SK-N-DZ (cell line): ENCODE measurements at places on chromosomes 11 and 22.

DNA sequence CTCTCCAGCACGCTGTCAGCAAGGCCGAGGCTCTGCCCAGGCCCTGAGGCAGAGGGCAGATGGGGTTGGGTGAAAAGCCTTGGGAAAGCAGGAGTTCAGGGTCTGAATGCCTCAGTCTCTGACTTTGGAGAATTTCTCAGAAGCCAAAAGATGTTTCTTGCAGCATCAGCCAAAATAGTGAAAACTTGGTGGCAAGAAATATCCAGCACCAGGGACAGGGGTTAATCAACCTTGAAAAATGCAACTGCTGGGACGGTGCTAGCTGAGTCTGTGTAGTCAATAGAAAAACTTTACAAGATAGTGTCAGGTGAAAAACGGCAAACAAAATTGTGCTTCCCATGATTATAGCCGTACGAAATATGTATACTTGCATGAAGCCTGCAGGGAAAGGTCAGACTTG lies 1.4 kb upstream of the ABCC8 start:
- DNase-seq, result no peak

DNA sequence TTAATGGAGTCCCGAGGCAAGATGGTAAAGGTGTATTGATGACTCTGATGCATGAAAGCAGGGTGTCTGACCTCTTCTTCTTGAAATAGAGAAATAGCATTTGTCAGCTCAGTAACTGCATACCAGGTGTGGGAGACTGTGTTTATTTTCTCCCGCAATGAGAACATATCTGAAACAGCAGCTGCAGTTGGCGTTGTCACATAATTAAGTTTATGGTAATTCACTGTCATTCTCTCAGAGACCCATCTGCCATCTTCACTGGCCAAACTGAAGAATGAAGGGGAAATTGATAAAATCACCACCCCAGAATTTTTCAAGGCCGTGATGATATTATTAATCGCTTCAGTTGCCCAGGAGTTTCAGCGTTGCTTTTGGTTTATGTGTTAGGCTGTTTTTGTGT lies 20.1 kb upstream of the MCHR1 start:
- DNase-seq, result peak; percentile 76

- peak; percentile 85 for DNase-seq
These were observed 19.6 kb downstream of the MACROD1 start for GRCh38 chr11:64146036-64146955.

GRCh38 chr22:38220653-38221386 lies 19.0 kb downstream of the MAFF start:
- DNase-seq, result no peak

- DNase-seq, result no peak
These were observed 110.8 kb downstream of the GRIK4 start for GRCh38 chr11:120622189-120622875.

DNA sequence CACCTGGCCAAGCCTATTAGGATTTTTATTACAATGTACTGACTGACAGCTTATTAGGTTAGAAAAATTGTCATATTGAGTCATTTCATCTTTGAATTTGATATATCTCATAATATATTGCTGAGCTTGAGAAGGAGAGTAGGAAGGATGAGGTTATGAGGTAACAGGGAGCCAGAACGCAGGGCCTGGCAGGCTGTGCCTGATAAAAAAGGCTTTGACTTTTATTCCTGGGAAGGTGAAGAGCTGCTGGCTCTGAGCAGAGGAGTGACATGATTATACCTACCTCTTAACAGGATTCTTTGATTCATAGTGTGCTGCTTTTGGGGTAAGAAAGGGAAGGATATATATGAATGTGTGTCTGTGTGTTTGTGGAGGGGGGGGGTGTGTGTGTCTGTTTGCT lies 70.9 kb downstream of the SFI1 start:
- DNase-seq, result no peak

- no peak for DNase-seq
These were observed 213.5 kb downstream of the TENM4 start for GRCh38 chr11:79227308-79227707.

DNA sequence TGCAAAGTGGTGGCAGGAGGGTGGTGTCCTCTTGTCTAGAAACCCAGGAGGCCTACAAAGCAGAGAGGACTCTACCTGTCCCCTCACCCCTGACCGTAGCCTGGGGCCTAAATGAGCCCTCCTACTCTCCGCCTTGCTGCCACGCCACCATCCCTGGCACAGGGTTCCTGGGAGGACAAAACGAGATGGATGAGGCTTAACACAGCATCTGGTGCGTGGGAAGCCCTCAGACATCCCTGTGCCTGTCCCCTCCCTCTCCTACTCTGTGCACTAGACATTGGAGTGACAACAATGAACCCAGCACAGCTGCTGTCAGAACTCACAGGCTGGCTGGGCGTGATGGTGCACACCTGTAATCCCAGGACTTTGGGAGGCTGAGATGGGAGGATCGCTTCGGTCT lies 36.4 kb upstream of the DKK3 start:
- DNase-seq, result no peak

GRCh38 chr22:21102659-21103267 lies 57.0 kb downstream of the LRRC74B start:
- peak; percentile 85 for DNase-seq

DNA sequence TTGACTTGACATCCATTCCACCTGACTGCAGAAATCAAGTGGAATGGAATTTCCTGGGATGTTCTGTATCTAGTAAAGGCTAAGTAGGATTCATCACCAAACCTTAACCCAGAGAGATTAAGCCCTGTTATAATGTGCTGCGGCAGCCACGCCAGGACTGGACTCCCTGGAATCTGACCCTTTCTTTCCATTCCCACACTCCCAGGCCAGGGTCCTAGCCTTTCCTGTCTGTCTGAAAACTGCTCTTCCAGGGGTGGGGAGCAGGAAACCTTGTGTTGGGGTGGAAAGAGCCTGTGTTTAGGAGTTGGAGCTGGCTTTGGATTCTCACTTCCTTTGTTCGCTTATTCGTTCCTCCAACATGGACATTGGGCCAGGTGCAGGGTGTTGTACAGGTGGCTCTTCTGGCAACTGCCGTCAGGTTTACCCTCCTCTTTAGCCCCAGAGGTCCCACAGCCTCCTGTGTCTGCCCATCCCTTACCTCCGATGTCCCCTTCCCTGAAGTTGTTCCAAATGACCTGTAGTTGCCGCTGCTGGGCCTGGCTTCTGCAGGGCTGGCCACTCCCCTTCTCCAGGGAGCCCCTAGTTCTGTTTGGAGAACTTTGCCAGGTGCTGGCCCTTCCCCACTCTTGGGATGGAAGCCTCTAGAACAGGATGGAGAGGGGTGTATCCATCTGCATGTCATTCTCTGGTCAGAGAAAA lies 20.5 kb upstream of the PARVB start:
- DNase-seq, result no peak

DNA sequence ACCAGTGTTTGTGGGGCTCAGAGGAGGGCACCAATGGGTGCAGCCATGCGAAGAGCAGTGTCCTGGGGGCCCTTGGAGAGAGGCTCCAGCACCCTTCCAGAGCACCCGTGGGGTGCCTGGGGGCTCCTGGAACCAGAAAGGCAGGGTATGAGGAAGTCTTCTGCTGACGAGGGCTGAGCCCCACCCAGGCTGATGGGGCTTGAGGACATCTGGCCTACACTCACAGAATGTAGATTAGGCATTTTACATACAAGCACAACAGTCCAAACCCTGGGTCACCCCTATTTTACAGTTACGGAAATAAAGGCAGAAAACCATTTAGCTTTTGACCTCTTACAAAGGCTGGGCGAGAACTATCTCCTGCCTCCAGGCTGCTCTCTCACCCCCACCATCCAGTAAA lies 47.6 kb downstream of the ADAMTS8 start:
- DNase-seq, result no peak

- no peak for DNase-seq
These were observed 3.2 kb upstream of the PIWIL4 start for GRCh38 chr11:94563848-94564467.

DNA sequence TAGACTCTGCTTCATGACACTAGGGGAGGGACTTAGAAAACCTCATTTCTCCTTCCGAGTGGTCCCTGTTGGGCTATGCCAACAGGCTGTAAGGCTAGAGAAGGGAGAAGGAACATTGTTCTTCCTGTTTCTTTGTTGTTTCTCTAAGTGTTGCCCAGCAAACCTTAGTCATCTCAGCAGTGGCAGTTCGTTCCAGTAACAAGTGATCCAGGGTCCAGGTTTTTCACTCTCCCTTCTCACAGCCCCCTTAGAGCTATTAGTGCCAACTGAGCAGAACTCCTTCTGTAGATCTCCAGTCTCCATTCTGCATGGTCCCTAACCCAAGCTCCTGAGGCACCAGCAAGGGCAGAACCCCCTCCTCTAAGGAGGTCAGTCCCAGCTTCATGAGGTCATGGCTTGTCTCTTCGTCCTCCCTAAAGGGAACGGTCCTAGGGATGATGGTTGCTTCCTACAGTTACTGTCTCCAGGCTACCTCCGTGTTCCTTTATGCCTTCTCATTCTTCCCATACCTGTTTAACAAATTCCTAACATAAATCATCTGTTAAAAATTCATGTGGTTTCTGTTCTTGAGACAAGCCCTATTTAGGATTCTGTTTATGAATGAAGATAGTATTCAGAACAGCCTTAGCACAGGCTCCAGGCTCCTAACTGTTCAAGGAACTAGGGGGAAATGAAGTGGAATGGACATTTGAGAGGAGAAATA lies 168.6 kb upstream of the UBASH3B start:
- peak; percentile 2 for DNase-seq

GRCh38 chr22:38566726-38567504 lies 3.1 kb downstream of the DMC1 start:
- no peak for DNase-seq
